ENCODE measurements at places on chromosomes 4 and X. TPM values are rescaled to one million over a fixed set of nuclear protein-coding genes. Genes with fewer than 3 reads are reported as not detected.

Gene LGI2
- total RNA-seq, result 4.8 TPM

Gene GPR173
- 5.6 TPM for total RNA-seq

Gene HPGDS
- total RNA-seq, result 19.3 TPM

Gene MAB21L2
- total RNA-seq, result 1.5 TPM

Gene PHOX2B
- total RNA-seq, result 3.3 TPM

Gene HMX1
- 0.26 TPM for total RNA-seq

Gene DIAPH2
- total RNA-seq, result 52.2 TPM

Gene ITIH6
- 0.05 TPM for total RNA-seq

Gene C4orf17
- not detected for total RNA-seq

All from urinary bladder (tissue), 4 donors.